ENCODE measurements at places on chromosomes 6 and 20.

DNA sequence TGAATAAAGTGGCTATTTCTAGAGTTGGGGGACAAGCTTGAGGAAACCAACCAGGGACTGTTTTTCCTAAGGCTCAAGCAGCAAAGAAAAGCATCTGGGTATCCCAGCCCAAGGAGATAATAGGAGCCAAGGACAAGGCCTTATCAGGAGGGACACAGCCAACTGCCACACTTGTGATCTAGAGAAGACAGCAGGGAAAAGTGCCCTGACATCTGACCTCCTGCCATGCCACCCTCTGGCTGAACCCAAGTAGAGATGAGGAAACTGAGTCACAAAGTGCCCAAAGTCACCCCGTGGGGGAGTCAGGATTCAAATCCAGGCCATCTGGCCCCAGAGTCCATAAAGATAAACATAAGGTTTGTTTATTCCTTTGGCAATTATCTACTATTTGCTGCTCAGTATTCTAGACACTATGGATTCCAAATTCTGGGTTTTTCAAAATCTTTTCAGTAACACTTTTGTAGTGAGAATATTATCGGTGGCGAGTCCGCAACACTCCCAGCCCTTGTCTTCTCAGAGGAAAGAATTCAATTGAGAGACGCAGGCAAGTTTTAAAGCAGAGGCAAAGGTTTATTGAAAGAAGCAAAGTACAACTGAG, 3.5 kb upstream of the LBP start:
- DNase-seq: no peak

DNA sequence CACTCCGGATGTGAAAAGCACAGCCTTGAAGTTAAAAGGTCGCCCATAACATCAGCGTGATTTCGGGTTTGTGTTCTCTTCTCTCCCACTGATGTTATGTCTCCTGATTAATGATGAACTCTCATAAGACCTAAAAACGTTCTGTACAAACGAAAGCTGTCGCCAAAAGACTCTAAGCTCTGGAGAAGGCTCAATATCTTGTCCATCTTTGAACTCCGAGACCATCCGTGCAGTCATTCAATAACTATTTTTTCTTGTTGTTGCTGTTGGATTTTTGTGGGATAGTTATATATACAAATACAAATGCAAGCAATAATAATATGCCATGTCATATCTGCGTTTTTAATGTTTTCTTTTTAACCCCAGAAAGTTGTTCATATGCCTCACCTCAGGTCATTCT, 291.8 kb upstream of the MARCKS start:
- DNase-seq: no peak

- peak; percentile 92 for DNase-seq
Observed at GRCh38 chr6:10518557-10519407, 2.4 kb upstream of the GCNT2 start.

GRCh38 chr20:51460163-51460562, 82.4 kb downstream of the NFATC2 start:
- no peak for DNase-seq

- no peak for DNase-seq
Observed at GRCh38 chr6:37172912-37173492, 3.0 kb downstream of the PIM1 start.

GRCh38 chr6:14550410-14550809, 432.8 kb downstream of the CD83 start:
- no peak for DNase-seq

DNA sequence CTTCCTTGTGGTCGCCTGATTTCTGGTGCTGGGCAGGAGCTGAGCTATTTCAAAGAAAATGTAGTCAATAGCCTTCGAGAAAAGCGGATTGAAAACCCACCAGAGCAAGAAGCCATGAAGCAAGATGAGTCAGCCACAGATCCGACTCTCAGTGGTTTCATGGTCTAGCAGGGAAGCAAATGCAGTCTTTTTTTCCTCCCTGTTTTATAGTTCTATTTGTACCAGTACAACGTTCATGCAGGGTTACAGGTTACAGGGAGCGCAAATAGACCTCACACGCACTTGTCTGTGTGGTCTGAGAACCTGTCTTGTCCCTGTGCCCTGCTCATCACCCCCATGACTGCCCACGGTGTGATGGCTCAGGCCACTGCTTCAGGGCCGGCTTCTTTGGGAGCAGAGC, 309.8 kb upstream of the SUPT3H start:
- DNase-seq: no peak

Data from lung microvascular endothelial cell (primary cell).